ENCODE measurements at places on chromosomes 2 and 18. TPM values are rescaled to one million over a fixed set of nuclear protein-coding genes. Genes with fewer than 3 reads are reported as not detected.

DSG2 gene
- total RNA-seq = 46.6 TPM

DNA sequence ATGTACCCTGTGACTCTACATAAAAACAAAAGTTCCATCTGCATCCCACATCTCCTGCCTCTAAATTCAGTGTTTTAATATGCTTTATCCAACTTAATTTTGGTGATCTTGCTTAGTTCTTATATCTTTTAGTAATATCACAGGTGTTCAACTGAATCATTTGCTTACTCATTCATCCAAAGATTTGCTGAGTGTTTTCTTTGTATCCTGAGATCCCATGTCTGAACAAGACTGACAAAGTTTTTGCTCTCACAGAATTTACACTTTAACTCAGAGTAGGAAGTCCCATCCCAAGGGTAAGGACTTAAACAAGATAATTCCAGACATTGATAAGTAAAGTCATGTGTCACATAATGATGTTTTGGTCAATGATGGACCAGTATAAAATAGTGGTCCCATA is 87.0 kb downstream of the FSIP2 start:
- no peaks in the 10 kb centered on the region for H3K27me3 ChIP-seq
- no peak for DNase-seq
- H3K27ac ChIP-seq = no peak overlapping the region
- no peaks in the 10 kb centered on the region for H3K36me3 ChIP-seq
- no peak overlapping the region for H3K4me3 ChIP-seq

DNA sequence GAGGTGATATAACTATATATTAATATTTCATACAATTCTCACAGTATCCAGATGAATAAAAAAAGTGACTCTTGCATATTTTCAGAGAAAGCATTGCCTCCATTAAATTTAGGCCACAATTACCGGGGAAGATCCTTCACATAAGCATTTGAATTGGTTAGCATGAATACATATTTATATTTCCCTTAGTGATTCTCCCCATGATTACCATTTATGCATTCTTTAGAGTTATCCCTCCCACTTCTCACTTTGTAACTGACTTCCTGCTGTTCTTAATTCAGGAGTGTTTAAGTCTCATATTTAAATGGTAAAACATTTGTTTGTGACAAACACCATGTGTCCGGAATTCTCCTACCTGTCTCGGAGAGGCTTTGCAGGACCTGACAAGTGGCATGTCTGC is 523.4 kb downstream of the CCDC85A start:
- no peak for DNase-seq
- H3K27me3 ChIP-seq = no peaks in the 10 kb centered on the region
- H3K4me1 ChIP-seq = no peaks in the 10 kb centered on the region
- H3K27ac ChIP-seq = no peak overlapping the region
- no peak overlapping the region for H3K4me3 ChIP-seq
- no peaks in the 10 kb centered on the region for H3K36me3 ChIP-seq

DNA sequence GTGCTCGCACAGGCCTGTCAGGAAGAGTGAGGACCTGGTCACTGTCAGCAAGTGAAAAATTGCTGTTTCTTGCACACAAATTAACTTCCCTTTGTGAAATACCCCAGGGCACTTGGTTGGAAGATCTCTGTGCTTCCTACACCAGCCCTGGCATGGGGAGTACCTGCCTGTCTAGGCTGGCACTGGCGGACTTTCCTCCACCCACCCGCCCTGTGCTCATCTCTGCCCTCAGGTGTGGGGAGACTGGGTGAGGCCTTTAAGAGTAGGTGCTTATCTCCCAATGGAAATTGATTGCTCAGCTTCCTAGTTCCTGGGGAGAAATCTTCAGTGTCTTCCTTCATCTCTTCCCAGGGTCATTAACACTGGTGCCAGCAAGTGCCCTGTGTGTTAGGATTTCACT is 42.1 kb downstream of the IMPA2 start:
- no peak overlapping the region for H3K27ac ChIP-seq
- no peaks in the 10 kb centered on the region for H3K27me3 ChIP-seq
- no peak for DNase-seq
- no peak overlapping the region for H3K4me3 ChIP-seq
- H3K36me3 ChIP-seq = peaks cover under 1% of the 10 kb centered on the region

GRCh38 chr2:190173392-190173791 is 110.9 kb upstream of the MSTN start:
- no peaks in the 10 kb centered on the region for H3K27me3 ChIP-seq
- H3K4me3 ChIP-seq = no peak overlapping the region
- DNase-seq = no peak
- no peaks in the 10 kb centered on the region for H3K36me3 ChIP-seq

DNA sequence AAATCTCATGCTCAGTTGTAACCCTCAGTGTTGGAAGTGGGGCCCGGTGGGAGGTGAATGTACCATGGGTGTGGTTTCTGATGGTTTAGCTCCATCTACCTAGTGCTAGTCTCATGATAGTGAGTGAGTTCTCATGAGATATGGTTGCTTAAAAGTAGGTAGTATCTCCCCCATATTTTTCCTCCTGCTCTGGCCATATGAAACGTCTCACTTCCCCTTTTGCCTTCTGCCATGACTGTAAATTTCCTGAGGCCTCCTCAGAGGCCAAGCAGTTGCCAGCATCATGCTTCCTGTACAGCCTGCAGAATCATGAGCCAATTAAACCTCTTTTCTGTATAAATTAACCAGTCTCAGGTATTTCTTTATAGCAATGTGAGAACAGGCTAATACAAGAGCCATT is 62.8 kb upstream of the RNF152 start:
- H3K27me3 ChIP-seq = no peaks in the 10 kb centered on the region
- H3K27ac ChIP-seq = no peak overlapping the region

GRCh38 chr18:3441290-3441689 is 8.7 kb upstream of the TGIF1 start:
- no peaks in the 10 kb centered on the region for H3K36me3 ChIP-seq
- H3K4me3 ChIP-seq = no peak overlapping the region
- no peaks in the 10 kb centered on the region for H3K27me3 ChIP-seq
- peak; percentile 24 for DNase-seq

Data from pancreas (tissue), 10 donors.